ENCODE measurements at places on chromosomes 2 and 18.
A peak's percentile ranks its signal among the peaks of the same experiment; 100 is the strongest.

DNA sequence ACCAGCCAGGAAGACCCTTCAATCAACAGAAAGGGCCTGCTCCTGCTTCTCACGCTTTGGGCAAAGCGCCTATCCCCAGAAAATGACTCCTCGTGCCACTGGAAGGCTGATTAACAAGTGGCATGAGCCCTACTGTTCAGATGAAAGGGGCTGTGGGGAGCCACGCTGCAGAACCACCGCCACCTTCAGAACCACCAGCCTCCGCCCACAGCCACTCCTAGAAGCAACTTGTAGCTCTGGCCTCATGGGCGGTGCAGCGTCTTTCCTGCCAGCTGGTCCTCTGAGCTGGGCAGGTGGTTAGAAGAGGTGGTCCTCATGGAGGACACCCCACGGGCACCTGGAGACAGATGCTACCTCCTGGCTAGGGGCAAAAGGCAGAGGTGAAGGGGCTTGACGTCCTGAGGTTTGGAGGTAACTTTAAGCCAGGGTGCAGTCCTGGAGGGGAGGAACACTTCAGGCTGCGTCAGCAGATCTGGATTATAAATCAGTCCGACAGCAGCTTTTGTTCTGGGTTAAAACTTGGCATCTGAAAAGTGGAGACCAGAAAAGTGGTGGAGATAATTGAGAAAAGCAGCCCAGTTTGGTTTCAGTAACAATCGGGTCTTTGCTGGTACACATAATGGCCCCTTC is 861 bp upstream of the SEMA4C start:
- DNase-seq = peak; percentile 68

GRCh38 chr2:183243758-183244157 is 119.5 kb downstream of the NUP35 start:
- no peak for DNase-seq

DNA sequence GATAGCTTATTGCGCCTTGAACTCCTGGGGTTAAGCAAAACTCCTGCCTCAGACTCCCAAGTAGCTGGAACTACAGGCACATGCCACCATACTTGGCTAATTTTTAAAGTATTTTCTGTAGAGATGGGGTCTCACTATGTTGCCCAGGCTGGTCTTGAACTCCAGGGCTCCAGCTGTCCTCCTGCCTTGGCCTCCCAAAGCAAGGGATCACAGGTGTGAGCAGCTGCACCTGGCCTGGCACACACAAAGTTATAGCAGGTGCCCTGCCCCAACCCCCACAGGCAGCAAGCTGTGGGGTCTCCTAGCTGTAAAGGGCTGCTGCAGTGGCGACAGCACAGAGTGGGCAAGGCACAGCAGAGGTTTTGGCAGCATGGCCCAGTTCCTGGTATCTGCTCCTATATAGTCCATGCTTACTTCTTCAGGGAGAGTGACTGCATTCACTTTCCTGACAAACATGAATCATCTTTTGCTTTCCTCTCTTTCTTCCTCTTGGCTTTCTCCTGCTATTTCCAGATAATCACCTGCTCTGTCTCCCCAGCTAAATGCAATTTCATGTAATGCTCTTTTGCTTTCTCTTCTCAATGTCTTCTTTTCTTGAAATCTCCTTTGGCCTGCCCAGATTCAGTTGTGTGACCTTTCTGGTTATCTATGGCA is 27.3 kb upstream of the METAP1D start:
- no peak for DNase-seq

DNA sequence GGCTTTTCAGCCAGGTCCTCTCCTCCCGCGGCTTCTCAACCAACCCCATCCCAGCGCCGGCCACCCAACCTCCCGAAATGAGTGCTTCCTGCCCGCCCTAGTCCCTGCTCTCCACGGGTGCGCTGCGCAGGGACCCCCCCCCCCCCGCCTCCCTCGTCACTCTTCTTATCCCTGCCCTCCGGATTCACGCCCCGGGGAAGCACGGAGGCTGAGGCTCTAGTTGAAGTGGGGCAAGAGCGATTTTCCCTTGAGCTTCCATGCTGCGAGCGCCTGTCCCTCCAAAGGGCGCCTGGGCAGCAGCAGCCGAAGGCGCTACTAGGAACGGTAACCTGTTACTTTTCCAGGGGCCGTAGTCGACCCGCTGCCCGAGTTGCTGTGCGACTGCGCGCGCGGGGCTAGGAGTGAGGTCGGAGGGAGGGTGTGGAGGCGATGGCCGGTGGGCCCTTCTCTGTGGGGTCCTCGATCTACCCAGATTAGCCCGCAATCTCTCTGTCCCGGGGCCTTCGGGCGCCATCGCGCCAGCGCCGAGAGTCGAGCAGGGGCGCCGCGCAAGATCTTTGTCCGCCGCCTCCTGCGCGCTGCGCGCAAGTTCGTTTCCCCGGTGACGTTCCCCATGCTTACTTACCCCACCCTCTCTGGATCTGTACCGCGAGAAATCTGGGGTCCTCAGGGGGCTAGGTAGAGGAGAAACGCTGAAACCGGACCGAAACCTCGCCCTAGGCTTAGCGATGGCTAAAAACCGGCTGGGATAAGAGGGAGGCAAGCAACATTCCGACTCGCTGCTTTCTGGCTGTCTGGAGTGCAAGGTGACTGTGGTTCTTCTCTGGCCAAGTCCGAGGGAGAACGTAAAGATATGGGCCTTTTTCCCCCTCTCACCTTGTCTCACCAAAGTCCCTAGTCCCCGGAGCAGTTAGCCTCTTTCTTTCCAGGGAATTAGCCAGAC is 677 bp downstream of the GAD1 start:
- DNase-seq = no peak

- no peak for DNase-seq
These were observed 157.9 kb downstream of the ADCYAP1 start for GRCh38 chr18:1062588-1062987.

DNA sequence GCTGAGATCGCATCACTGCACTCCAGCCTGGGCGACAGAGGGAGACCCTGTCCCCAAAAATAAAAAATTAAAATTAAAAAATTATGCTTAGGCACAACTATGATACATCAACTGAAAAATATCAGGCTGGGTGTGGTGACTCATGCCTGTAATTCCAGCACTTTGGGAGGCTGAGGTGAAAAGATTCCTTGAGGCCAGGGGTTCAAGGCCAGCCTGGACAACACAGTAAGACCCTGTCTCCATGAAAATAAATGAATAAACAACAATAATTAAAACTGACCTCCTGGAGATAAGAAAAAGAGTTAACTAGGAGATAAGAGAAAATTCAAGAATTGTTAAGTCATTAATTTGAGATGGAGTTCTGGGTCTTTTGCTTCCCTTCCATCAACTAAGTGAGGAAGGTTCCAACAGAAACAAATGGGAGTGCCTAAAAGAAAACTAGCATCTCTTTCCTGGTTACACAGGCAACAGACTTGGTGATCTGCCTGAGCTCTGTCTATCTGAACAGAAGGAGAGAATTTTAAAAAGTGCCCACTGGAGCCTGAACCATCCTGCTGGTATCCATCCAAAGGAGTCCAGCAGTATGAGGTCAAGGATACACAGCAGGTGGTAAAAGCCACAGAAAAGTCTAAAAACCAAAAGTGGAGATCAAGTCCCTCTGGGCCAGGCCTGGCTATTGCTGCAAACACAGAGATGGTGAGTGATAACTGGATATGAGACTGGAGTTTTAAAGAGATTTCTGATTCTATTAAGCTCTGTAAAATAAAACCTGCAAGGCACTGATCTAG is 8.8 kb downstream of the PPM1G start:
- no peak for DNase-seq

DNA sequence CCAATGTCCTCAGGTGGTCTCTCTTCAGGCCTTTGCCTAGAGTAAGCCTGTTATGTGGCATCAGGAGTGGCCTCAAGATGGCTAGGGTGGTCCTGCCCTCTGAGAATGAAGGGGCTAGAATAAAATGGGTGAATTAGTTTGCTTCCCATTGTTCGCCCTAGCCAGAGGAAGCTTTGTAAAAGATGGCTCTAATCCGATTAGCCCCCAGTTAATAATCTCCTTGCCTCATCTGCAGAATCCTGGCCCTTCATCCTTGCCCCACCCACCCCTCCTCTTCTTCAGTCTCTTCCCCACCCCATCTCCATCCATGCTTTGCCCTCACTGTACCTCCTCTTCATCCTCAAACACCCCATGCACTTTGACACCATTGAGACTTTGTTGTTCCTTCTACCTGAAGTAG is 57.4 kb upstream of the LGALSL start:
- no peak for DNase-seq

DNA sequence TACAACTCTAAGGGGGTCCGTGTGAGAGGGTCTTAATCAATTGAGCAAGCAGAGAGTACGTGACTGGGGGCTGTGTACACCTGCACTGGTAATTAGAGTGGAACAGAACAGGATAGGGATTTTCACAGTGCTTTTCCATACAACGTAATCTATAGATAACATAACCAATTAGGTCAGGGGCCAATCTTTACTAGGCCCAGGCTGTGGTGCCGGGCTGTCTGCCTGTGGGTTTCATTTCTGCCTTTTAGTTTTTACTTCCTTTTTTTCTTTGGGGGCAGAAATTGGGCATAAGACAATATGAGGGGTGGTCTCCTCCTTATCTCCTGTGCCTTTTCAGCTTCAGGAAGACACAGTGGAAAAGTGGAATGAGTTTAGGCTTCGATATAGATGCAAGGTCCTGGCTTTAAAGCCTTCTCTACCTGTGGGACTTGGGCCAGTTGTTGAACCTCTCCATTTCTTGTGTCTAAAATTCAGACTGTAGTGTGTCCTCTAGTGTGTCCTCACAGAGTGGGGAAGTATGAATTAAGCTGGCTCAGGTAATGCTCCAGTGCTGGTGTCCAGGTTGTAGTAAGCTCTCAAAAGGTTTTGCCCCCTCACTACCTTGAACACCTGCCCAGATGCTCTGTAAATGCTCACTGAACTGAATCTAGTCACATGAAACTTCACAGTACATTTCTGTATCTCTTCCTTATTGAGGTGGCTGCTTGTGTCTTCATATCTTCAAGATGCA is 422.8 kb downstream of the SETBP1 start:
- no peak for DNase-seq

DNA sequence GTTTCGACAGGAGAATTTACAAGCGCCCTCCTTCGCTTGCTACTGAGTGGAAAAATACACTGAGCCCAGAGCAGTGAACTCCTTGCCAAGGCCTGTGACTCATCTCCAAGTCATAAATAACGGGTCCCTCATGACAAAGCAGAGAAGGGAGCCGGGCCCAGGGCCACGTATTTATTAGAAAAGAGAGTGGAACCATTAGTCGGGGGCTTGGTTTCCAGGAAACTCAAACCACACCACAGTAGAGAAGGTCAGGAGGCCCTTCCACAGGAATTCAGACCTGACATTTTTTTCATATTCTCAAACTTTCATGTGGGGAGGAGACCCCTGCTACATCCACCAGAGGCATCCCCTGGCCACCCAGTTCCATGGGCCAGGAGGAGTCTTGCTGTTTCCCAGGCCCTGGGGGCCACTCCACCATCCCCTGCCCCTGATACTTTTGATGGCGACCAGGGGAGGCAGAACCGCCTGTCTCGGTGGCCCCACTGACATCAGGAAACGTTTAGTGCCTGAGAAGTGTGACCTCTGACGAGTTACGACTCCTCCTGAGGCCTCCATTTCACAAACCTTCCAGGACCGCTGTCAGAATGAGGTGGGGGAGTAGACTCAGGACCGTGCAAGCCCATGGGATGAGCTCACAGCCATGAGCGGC is 289.7 kb downstream of the DYSF start:
- no peak for DNase-seq

- DNase-seq = peak; percentile 28
These were observed 99.2 kb upstream of the LHCGR start for GRCh38 chr2:48854681-48855080.

GRCh38 chr2:45859682-45860081 is 208.2 kb downstream of the PRKCE start:
- no peak for DNase-seq

GRCh38 chr2:193199322-193199721 is 1004.6 kb upstream of the TMEFF2 start:
- no peak for DNase-seq

GRCh38 chr2:200297989-200298388 is 8.5 kb upstream of the SPATS2L start:
- DNase-seq = no peak

DNA sequence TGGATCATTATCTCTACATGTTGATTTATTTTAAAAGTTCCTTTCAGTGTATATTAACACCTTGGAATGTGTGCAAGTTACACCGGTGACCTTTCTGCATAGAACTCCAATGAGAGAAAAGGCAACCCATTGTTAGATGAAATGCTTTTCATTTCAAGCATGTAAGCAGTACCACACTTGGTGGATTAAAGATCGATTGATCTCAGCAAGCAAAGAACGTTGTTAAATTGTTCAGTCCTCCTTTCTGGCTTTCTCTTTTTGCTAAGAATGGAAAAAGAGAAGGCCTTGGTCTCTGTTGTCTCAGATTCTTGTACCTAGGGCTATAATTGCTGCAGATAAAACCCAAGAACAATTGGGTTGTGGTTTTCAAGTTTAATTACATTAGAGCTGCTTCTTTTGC is 843.0 kb downstream of the DPP10 start:
- DNase-seq = no peak

DNA sequence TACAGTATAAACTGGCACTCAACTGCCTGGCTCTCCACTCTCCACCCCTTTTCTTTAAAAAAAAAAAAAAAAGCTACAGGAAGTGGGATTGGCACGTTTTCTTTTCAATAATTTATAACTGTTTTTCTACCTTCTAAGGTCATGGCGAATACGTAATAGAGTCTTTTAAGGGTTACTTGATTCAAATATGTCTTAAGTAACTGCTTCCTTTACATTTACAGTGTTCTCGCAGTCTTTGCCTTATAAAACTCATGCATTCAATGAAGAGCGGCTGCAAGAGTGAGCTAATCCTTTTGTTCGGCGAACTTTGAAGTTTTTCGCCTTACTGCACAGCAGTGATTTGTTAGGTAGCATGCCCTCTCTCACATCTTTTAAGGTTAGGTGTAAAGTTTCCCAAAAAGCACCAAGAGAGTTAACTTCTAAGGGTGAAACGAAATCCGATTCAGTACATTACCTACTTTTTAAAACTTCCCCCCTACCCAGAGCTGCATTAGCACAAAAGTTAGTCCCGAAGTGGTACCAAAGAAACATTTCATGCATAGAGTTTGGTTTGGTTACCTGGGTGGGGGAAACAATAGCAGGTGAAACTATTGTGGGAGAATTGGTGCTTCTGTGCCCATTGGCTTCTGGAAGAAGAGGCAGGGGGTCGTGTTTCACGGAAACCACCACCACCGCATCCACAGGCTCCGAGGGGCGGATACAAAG is 2.0 kb downstream of the KCTD1 start:
- no peak for DNase-seq

DNA sequence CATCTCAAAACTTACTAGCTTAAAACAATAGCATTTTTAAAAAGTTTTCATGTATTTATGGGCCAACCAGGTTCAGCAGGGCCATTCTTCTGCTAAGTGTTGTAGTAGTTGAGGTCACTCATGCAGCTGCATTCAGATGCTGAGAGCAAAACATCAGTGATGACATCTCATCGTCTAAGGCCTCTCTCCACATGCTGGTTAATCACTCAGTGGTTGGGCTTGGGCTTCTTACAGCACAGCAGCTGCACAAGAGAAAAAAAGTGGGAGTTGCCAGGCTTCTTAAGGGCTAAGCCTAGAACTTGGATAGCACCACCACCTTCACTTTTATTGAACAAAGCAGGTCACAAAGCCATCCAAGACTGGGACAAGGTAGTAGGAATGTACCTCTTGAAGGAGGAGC is 190.3 kb downstream of the IRS1 start:
- no peak for DNase-seq

Data from hippocampal formation (tissue), 2 donors.